ENCODE measurements at places on chromosomes 2 and 18. TPM values are rescaled to one million over a fixed set of nuclear protein-coding genes. Genes with fewer than 3 reads are reported as not detected.

The HOXD13 gene
- total RNA-seq = not detected

GRCh38 chr2:188046437-188046836 lies 245.2 kb upstream of the GULP1 start:
- H3K27me3 ChIP-seq = no peaks in the 10 kb centered on the region
- no peak for DNase-seq
- H3K4me3 ChIP-seq = no peak overlapping the region

- H3K27me3 ChIP-seq = no peaks in the 10 kb centered on the region
- peaks cover 15% of the 10 kb centered on the region for H3K4me1 ChIP-seq
- DNase-seq = no peak
- no peaks in the 10 kb centered on the region for H3K36me3 ChIP-seq
These were observed 57.3 kb downstream of the ROCK1 start for GRCh38 chr18:21054252-21054821.

- H3K27ac ChIP-seq = no peak overlapping the region
- no peak overlapping the region for H3K4me3 ChIP-seq
- DNase-seq = no peak
- H3K27me3 ChIP-seq = no peaks in the 10 kb centered on the region
These were observed 22.5 kb downstream of the STAT4 start for GRCh38 chr2:191128172-191128910.

DNA sequence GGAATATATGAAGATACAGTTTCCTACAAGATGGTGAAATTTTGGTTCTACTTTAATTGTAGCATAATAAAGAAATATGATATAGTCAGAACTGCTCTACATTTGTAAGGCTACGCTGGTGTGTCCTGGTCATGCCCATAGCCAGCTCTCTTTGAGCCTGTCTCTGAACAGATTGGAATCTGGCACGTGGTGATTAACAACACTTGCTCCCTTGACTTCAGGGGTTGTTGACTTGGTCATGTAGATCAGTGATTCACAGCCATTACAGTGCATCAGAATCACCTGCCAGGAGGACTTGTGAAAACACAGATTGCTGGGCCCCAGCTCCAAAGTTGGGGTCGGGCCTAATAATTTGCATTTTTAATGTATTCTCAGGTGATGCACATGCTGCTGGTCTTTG lies 80.4 kb downstream of the PTPRM start:
- no peaks in the 10 kb centered on the region for H3K36me3 ChIP-seq
- no peaks in the 10 kb centered on the region for H3K4me1 ChIP-seq
- H3K4me3 ChIP-seq = no peak overlapping the region
- DNase-seq = no peak

GRCh38 chr2:125398738-125399524 lies 1257.0 kb upstream of the GYPC start:
- no peak overlapping the region for H3K27ac ChIP-seq
- no peaks in the 10 kb centered on the region for H3K36me3 ChIP-seq
- H3K27me3 ChIP-seq = no peaks in the 10 kb centered on the region
- no peaks in the 10 kb centered on the region for H3K4me1 ChIP-seq
- no peak overlapping the region for H3K4me3 ChIP-seq

Measured in Karpas-422 (cell line).